Nucleus accumbens (tissue), 56 donors: ENCODE measurements at places on chromosomes 1 and 21.
A peak's percentile ranks its signal among the peaks of the same experiment; 100 is the strongest.

- no peak for DNase-seq
These were observed 70.3 kb downstream of the CD46 start for GRCh38 chr1:207822124-207822601.

GRCh38 chr1:28437924-28438699 is 67.7 kb upstream of the RCC1 start:
- DNase-seq: peak; percentile 45

DNA sequence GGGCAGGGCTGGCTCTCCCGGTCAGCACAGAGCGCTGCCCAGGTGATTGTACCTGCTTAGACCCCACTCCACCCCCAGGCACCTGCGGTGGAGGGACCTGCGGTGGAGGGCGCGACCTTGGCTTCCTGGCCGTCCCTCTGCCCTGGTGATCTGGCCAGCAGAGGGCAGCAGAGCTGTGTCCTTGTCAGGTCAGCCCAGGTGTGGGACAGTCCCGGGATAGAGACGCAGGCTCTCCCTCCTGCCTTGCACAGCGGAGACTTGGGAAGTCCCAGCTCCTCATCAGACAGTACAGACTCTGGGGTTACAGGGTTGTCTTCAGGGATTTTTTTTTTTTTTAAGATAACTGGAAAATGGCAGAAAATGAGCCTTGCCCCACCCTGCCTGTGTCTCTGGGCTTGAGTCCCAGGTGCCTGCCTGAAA is 10.0 kb downstream of the SLX9 start:
- no peak for DNase-seq

GRCh38 chr1:208485512-208485911 is 241.3 kb upstream of the PLXNA2 start:
- no peak for DNase-seq

- no peak for DNase-seq
These were observed 137.4 kb upstream of the USP25 start for GRCh38 chr21:15592271-15592860.

DNA sequence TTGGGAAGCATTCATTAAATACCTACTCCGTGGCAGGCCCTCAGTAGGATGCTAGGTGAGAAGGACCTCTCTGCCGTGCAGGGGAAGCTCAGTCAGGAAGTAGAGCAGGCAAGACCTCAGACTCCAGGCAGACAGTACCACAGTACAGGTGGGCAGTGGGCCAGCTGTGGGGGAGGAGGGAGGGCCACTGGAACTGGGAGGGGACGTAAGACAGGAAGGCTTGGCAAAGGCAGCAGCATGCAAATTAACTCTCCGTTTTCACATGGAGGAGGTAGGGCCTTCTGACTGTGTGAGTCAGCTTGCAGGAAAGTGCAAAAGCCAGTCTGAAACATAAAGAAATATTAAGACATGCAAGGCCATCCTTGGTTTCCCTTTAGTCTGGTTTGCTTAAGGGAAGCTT is 157.7 kb downstream of the TRIM33 start:
- no peak for DNase-seq

GRCh38 chr1:23198373-23198772 is 18.9 kb downstream of the HTR1D start:
- no peak for DNase-seq

- no peak for DNase-seq
These were observed 272.6 kb downstream of the MATN1 start for GRCh38 chr1:30450818-30451233.

GRCh38 chr1:219798283-219799030 is 129.9 kb downstream of the SLC30A10 start:
- DNase-seq: no peak

DNA sequence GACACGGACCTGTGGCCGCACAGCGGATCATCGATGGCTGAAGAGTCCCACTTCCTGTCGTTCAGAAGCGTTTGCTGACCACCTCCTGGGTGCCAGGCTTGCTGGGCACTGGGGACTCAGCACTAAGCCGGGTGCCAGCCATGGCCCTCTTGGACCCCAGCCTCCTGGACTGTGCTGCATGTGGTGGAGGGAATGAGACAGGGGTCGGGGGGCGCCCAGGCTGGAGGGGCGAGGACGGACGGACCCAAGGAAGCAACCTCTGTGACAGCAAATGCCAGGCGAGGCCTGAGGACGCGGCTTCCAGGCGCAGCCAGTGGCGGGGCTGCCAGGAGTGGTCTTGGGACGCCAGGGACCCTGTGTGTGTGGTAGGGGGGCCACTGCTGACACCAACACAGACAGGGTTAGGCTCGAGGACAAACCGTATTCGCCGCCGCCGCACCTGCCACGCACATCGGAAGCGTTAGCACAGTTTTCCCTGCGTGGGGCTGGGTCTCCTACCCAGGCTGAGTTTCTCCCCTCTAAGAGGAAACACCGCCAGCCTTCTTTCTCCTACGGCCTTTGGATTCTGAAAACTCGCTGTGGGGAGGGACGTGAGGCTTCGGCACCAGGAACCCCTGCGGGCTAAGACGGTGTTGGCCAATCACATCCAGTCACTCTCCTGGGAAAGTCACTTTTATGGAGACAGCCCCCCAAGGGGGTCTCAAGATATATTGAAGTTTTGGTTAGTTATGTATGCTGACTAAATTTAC is 3.1 kb upstream of the MXRA8 start:
- DNase-seq: no peak

DNA sequence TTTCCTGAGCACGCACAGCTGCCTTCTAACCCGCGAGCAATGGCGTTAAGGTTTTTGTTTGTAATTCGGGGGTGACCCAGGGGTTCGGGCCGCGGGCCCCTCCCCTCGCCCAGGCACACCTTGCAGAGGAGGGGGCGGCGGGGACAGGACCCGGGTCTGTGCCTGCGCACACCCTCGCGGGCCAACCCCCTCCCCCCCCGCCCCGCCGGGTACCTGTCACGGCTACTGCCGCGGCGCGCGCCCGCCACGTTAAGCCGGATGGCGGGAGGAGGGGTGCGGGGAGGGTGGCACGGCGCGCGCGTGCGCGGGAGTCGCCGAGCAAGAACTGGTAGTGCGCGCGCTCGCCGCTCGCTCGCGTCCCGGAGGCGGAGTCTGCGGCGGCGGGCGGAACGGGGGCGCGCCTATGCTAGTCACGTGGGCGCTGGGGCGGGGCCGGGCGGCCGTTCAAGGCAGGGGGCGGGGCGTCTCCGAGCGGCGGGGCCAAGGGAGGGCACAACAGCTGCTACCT is at the start of gene TPTE:
Gene TPTE, plus strand, starts transcription at position 493 of the 508 bp plus-strand sequence. CDS start 17,141 bp downstream, outside the sequence.
- DNase-seq: no peak

- no peak for DNase-seq
These were observed 738.1 kb downstream of the ADGRL2 start for GRCh38 chr1:82538876-82539275.

- no peak for DNase-seq
These were observed 719 bp downstream of the EYA3 start for GRCh38 chr1:28087614-28088167.

DNA sequence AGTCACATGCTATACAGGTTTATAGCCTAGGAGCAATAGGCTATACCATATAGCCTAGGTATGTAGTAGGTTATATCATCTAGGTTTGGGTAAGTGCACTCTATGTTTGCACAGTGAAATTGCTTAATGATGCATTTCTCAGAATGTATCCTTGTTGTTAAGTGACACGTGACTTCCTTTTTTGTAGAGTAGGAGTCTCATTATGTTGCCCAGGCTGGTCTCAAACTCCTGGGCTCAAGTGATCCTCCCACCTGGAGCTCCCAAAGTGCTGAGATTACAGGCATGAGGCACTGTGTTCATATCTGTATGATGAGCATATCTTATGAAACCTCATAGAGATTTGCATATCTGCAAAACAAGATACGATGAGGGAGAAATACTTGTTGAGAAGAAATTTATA is 13.8 kb upstream of the ABCB10 start:
- DNase-seq: no peak

DNA sequence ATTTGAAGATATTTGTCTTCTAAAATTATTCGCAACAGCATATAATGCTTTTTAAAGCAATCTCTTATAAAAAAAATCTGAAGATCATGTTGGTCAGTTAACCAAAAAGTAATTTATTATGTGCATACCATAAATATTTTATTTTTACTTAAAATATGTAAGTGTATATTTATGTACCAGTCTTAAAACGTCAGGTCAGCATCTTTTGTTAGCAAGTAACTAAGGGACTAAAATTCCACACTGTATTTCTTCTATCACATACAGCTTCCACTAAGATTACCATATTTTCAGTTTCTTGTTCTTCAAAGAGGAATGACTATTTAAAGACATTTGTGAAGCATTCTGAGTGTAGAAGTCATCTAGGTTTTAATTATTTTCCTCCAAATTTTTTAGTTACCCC is 19.6 kb downstream of the NEGR1 start:
- DNase-seq: no peak

- DNase-seq: no peak
These were observed 36.8 kb downstream of the CASZ1 start for GRCh38 chr1:10759413-10760200.

DNA sequence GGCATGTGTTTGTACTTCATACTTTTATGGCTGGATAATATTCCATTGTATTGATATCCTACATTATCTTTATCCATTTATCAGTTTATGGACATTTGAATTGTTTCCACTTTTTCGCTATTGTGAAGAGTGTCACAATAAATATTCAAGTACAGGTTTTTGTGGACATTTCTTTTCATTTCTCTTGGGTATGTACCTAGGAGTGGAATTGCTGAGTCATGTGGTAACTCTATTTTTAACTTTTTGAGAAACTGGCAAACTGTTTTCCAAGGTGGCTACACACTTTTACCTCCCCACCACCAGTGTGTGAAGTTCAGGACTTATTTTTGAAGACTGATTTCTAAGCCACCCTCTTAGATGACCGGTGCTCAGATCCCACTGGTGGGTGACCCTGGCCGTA is 39.0 kb upstream of the DSCAM start:
- DNase-seq: no peak

GRCh38 chr1:205041998-205042910 is 758 bp upstream of the CNTN2 start:
- DNase-seq: peak; percentile 62

DNA sequence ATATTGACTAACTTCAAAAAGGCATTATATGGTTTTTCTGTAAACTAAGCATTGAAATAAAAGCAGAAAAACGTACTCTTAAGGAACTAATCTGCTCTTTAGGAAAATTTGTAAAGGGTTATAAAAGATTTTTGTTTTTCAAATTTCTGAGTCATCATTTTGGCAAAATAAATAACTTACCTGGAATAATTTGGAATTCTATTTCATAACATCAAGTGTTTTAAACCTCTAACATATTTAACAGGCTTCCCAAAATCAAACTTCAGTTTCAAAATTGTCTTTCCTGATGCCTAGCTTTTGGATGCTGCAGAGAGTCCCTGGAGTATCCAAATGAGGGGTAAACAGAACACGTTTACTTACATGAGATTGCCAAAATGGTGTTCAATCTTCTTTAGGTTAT is 108.5 kb downstream of the COP1 start:
- no peak for DNase-seq

DNA sequence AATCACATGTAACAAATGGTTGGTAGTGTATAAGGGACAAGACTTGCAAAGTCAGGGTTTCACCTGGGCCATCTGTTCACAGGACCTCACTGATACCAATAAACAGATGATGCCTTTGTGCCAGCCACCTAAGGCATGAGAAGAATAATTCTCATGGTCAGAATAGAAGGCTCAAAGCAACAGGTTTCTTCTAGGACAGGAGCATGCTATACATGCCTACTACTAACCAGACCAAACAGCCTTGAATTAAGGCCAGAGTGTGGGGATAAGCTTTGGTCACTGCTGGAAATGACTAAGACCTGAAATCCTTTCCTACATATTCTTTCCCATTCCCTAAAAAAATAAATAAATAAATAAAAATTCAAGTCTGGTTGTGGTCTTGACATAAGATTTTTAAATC is 17.5 kb downstream of the PSMB2 start:
- DNase-seq: no peak

- DNase-seq: no peak
These were observed 49.8 kb upstream of the KANK4 start for GRCh38 chr1:62368989-62369388.

DNA sequence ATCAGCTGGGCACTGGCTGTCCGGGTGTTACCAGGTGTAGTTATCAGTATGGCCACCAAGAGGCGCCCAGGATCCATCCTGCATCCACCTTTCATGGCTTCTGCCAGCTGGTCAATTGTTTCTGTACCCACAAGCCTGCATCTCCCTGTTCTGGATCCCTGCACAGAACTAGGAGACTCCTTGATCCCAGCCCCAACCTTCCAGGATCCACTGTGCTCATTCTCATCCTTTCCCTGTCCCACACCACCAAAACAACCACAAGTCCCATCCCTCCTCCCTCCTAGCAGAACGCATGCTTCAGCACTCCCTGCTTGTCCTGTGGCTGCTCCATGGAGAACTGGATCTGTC is 27.2 kb upstream of the FOXE3 start:
- no peak for DNase-seq

- no peak for DNase-seq
These were observed 1.5 kb downstream of the UBE2G2 start for GRCh38 chr21:44800103-44800502.

DNA sequence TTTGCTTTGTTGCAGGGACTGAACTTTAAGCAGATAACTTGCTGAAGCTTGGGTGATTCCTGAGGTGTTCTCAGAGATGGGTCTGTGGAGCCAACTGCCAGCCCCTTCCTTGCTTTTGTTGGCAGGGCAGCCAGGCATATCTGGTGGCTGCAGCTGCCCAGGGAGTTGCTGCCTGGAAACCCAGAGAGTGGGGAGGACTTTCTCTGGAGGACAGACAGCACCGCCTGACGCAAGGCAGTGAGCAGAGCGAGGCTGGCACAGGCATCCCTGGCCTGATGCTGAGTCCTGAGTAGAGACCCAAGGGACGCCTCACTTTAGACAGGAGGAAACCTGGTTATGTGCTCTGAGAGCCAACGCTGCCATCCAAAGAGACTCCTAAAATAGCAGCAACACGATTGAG is 9.8 kb upstream of the OLFML2B start:
- no peak for DNase-seq

GRCh38 chr1:237384213-237384612 is 342.2 kb downstream of the RYR2 start:
- DNase-seq: no peak

- DNase-seq: no peak
These were observed 6.2 kb upstream of the SPRR2F start for GRCh38 chr1:153119491-153119971.

DNA sequence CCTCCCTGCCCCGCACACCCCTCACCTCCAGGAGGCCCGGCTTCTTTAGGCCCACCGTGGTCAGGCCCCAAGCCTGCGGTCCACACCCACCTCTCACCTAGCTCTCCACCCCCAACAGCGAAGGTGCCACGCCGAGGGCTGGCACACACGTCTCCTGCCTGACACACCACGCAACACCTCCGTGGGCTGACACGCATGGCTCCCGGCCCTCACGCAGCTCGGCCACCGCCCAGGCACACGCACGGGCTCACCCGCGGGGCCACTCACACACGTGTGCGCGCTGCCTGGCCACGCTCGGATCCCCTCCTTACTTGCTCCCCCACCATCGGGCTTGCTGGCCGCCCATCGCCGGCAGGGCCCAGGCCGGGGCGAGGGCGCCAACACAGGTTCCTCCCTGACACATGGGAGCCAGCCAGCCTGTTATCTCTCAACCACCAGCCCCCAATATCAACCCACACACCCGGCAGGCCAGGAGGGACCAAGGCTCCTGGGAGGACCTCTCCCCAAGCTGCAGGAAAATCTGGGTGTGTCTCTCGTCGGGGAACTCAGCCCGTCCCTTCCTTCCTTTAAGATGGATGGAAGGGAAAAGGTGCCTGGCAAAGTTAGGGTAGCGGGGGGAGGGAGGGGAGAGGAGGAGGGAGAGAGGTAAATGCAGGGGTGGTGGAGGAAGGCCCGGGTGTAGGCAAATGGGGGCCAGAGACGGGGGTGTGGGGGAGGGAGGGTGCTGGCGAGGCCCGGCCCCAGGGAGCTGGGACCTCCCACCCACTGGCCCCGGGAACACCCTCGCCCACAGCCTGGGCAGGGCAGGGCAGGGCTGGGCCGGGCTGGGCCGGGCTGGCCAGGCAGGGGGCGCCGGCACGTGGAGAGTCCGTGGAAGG is 546 bp downstream of the ELOVL1 start:
- DNase-seq: no peak
